ENCODE measurements at places on chromosomes 13 and 19.

DNA sequence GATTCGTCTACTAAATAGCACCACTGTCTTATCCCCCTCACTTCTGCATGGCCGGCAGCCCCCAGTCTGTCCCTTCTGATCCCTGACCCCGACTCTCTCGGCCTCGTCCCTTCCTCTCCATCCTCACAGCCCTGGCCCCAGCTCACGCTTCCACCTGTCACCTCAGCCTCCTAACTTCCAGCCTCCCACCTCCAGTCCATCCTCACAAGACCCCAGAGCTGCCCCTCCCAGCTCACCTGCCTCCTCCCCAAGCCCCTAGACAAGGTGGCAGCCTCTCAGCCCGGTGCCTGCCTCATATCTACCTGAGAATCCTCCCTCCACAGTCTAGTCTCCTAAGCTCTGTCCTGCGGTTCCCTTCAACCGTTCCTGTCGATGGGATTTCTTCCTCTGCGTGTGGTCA is 10.0 kb downstream of the KCNC3 start:
- DNase-seq = no peak

DNA sequence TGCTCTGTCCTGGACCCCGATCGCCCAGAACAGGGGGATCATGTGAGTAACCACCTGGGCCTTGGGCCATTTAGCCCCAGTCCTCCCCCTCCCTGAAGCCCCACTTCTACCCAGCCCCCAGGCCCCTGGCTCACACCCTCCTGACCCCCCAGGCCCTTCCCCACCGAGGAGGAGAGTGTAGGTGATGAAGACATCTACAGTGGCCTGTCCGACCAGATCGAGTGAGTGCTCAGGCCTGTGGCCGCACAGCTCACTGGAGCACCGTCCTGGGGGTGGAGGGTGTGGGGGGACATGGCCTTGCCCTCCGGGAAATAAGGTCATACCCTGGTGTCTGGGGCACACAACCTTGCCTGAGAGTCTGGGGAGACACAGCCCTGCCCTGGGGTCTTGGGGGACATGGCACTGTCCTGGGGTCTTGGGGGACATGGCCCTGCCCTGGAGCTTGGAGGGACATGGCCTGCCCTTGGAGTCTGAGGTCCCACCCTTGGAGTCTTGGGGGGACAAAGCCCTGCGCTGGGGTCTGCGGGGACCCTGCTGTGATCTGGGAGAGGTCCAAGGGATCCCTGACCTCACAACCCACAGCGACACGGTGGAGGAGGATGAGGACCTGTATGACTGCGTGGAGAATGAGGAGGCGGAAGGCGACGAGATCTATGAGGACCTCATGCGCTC is 49.3 kb downstream of the VAV1 start:
- DNase-seq = no peak

DNA sequence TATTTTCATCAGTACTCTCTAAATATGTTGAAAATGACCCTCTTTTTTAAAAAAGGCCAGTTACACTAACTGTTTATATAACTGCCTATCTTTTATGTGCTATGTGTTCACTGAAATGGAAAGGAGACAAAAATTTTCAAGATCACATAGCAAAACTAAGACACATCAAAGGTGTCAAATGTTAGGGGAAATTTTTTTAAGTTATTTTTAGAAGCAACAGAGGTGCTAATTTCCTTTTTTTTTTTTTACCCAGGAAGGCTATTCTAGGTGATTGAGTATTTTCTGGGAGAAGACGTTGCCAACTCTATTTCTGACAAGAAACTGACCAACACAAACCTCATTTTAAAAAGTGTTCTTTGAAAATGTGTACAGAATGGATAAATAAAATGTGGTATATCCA is 45.7 kb downstream of the ELF1 start:
- no peak for DNase-seq

GRCh38 chr19:48290401-48290770 is 20.5 kb downstream of the ZNF114 start:
- DNase-seq = no peak

DNA sequence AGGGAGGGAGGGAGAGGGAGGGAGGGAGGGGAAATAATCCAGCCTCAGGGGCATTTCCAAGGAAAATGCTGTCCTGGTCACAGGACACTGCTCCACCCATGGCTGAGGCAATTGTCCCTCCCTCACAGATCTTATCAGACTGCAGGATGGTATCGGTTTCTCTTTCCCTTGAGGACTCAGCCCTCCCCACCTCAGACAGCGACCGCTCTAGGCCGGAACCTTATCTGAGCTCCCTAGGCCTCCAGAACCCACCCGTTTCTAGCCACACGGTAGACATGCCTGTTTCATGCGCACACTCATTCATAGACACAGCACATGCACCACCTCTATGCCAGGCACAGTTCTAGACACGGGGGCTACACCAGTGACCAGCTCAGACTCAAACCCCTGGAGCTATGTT is 10.0 kb upstream of the IZUMO2 start:
- no peak for DNase-seq

DNA sequence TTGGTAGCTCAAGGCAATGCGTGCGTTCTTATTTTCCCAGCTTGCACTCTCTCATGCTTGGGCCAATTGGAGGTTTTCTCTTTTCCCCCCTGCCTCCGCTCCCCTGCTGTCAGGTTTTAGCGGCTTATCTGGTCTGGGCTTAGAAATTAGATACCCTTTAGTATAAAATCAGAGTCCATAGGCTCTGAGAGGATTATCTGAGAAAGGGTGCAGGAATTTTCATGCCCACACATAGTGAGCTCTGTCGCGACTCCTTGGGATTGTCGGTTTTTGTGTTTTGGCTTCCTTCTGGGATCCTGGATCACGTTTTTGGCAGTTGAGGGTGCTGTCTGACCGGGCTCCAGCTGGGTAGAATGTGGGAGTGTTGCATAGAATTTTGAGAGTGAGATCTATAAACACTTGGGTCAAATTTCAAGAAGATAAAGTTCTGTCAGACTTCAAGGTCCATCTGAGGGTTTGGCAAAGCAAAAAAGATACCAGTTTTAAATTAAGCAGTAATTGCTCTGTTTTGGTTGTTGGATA is 12.4 kb downstream of the CHAF1A start:
- no peak for DNase-seq

GRCh38 chr19:35379992-35380391 is 9.1 kb downstream of the GPR42 start:
- DNase-seq = no peak

DNA sequence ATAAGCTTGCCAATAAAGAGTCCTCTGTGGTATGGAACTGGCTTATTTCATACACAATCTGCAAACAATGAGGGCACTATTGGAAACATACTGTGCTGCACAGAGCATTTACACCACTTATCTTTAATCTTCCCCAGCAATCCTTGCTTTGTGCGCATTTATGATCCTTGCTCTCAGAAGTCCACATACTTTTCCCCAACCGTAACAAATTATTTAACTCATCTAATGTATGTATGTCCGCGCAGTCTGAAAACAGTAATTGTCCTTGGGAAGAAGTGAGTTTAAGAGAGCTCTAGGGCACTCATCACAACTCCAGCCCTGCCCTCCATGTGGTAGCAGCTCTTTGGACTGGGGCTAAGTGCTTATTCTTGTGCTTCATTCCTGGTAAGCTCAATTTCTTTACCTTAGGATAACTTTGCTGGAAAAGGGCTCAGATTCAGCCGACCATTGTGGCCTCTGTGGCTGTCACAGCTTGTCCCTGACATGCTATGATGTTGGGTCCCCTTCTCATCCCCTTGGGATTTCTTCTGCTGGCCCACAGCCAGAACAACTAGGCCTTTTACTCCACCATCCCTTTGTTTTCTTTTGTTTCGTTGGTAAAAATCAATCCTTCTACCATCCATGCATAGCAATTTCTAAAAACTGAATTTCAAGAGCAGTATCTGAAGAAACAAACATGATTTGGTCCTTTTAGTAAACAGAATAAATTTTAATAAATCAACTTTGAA is 152.7 kb downstream of the TNFRSF19 start:
- DNase-seq = no peak

DNA sequence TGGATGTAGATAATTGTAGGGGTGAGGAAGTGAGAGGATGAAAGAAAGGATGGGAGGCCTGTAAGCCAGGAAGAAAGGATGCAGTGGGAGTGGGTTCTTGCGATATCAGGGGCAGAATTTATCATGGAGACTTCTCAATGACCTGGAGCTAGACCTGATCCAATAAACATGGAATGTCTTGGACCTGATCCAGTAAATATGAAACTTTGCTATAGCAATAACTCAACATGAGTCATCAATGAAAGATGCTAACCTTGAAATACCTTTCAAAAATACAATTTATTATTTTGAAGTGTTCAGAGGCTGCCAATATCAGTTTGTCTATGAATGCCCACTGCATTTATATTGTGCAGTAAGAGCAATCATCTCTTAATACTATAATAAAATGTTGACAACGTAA is 279.5 kb downstream of the POU4F1 start:
- no peak for DNase-seq

DNA sequence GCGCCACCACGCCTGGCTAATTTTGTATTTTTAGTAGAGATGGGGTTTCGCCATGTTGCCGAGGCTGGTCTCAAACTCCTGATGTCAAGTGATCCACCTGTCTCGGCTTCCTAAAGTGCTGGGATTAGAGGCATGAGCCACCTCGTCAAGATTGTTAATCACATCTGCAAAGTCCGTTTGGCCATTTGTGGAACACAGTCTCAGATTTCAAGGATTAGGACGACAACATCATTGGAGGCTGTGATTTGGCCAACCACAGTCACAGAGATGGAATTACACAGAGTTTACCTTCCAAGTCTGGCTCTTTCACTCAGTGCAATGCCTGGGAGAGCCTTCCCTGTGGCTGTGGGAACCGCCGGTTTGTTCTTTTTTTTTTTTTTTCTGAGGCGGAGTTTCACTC is 17.8 kb downstream of the SULT2B1 start:
- DNase-seq = no peak

GRCh38 chr13:29594710-29595379 is 643 bp downstream of the SLC7A1 start:
- DNase-seq = peak; percentile 54

- no peak for DNase-seq
These were observed 66.8 kb downstream of the STK24 start for GRCh38 chr13:98510156-98510509.

GRCh38 chr13:33050161-33050560 is 33.9 kb downstream of the KL start:
- no peak for DNase-seq

GRCh38 chr13:111917086-111917485 is 149.9 kb upstream of the SOX1 start:
- no peak for DNase-seq

GRCh38 chr13:53691417-53691816 is 662.8 kb downstream of the OLFM4 start:
- DNase-seq = no peak

DNA sequence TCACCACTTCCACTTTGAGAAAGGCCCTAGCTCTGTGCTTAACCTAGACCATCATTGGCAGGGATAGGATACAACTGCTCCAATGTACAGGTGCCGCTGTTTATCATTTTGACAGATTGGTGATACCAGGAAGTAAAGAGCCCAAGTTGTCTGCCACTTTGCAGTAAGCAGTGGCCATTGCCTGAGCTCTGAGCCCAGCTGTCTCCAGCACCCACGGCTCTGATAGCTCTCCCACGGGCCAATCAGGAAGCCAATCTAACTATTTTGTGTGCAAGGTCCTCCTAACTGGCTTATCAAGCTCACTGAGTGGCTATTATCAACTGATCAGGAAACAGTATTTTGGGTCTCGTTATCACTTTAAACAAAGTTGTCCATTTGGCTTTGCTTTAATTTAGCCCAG is 181.1 kb downstream of the DCT start:
- DNase-seq = no peak
